Esophagus squamous epithelium (tissue), 5 donors: ENCODE measurements at places on chromosomes 11 and 22.

GRCh38 chr11:19625438-19625837, 87.2 kb upstream of the NAV2 start:
- no peak for DNase-seq

- DNase-seq: no peak
These were observed 82.8 kb downstream of the FLI1 start for GRCh38 chr11:128776424-128777284.

DNA sequence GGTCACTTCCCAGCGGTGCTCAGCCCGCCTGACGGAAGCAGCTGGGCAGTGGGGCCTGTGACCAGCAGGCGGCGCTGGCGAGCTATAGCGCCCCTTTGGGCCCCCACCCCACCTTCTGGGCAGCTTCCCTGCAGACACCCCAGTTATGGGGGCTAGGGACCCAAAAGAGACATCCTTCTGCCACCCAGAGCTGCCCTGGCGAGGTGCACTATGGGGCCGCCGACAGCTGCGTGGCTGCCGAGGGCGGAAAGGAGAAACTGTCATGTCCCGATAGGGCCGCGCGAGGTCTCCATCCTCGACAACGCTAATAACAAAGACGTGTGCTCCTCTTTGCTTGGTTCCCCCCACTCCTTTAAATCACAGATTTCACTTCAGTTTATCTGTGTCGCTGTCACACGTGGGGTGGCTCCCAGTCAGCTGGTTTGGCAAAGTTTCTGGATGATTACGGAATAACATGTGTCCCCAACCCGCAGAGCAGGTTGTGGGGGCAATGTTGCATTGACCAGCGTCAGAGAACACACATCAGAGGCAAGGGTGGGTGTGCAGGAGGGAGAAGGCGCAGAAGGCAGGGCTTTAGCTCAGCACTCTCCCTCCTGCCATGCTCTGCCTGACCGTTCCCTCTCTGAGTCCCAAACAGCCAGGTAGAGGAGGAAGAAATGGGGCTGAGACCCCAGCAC, 673 bp upstream of the MYO7A start:
- no peak for DNase-seq

DNA sequence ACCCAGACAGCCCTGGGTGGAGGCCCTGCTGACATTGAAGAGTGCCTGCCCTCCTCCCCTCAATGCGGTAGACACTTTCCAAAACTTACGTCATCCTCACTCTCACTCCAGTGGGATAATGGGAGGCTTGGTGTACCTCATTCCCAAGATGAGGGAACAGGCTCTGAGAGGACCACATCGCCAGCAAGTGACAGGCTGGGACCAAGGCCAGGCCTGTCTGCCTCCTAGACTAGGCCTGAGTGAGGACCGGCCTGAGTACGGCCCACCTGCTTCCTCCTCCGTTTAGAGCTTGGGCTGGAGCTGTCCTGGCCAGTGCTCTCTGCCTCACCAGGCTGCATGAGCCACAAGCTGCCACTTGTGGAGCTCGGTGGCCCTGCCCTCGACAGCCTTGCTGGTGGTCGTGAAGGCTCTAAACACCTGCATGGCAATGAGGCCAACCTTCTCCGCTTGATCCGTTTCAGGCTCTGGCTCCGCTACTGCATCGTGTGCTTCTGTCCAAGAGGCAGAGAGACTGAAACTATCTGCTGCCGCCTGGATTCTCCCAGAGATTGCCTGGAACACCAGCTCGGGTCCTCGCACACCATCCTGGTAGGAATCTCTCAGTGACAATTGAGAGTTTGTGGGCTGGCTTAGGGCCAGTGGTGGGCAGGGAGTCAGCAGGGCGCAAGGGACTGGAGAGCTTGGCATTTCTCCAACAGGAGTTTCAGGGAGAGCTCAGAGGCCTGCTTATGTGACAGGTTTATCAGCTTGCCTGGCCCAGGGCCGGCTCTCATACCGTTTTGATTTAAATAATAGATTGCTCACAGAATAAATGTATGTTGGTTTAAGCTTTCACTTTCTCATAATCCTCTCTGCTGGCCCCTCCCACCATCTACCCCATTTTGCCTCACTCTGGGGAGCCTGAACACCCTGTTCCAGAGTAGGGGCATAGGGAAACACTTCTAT, 9.4 kb downstream of the LRRC75B start:
- no peak for DNase-seq

DNA sequence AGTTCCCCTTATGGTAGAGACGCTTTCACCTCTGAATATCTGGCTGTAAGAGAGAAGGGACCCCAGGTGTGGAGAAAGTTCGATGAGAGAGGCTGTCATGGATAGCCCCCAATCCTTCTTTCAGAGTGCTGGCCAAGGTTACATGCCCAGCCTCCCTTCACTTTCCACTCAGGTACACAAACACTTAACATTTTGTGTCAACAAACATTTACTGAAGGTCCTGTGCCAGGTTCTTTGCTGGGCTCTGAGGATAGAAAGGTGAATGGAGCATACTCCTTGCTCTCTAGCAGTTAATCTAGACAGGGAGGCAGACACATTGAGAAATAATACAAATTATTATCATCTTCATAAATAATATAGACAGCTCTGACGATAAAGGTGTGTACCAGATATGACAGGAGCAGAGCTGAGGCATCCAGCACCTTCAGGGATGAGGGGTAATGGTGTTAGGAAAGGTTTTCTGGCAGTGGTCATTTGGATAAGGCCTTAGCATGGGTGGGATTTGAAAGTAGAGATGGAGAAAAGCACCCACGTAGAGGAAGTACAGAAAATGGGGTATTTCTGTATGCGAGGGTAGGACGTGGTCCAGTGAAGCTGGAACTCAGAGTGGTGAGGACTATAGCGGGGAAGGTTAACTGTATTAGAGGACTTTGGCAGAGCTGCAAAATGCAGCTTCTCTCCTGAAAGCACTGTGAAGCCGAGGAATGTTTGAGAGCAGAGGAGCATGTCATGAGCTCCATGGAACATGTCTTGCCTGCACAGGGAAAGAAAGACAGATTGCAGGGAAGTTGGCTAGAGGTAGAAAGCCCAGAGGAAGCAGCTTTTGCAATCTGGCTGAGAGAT, 19.6 kb downstream of the PPFIBP2 start:
- DNase-seq: no peak
